NCI-H524 treated with DMSO at 0.1 percent for 48 hours (cell line): ENCODE measurements at places on chromosomes 4 and X.

DNA sequence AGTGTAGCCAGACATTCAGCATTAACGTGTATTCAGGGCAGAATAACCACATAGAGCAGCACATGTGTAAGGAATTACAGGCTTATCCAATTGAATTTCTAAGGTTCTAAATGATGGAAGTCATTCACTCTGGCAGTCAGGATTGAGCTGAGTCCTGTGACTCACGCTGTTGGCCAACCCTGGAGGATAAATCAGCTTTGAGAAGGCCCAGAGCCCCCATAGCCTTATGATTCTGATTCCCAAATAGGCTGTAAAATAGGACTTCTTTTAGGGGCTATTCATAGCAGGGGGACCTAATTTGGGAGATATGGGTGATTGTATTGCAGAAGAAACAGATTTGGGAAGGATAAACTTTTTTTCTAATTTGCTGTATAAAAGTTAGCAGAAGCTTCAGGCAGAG lies 8.1 kb upstream of the HPF1 start:
- no peak for DNase-seq

DNA sequence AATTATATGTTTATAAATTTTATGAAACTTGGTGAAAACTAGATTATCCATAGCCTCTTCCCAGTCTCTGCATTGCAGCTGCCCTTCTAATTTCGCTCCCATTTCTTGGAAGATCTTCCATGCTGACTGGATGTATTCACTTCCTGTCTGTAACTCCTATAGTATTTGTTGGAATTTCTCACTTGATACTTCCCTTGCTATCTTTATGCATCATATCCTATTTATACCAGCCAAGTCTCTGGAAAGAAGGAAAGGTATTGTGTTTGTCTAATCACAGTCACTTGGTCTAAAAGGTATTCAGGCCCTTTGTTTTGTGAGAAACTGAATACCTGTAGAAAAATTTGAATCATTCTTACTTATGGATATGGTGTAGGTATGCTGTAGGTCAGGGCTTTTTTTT lies 870.9 kb upstream of the FRG1 start:
- DNase-seq, result no peak

DNA sequence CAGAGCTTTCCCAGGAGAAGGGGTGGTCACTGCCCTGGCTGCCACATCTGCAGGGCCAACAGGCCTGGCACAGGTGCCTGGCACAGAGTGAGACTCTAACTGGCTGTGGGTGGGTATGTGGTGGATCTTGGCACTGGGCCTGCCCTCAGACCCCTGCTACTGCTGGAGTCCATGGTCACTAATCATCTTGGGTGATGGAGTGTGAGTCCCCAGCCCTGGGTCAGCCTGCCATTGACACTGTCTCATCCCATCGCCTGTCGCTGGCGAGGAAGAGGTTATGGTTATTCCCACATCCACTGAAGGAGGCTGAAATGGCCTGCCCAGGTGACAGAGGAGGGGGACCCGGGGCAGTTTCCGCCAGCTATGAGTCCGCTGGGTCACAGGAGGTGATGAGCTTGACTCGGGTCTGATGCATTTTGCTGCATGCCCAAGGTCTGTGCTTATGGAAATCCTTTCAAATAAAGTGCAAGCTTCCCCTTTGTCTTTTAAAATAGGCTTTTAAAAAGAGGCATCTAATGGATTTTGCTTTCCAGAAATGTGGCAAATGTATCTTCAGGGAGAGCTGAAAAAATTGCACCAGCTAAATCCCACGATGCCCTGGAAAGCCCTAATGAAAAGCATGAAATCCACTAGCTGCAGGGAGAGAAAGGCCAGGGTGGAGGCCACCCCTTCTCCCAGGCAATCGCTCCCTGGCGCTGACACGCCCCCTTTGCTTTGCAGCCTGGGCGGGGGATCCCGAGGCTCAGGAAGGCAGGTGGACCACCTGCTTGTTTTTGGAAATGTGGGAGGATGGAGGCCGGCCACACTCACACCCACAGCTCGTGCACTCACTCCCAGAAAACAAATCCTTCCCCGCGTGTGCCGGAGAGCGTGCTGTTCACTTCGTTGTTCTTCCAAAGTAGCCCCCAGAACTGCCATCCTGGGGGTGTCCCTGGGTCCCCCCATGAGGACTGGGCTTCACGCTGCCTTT lies 54.9 kb downstream of the ABLIM2 start:
- no peak for DNase-seq

DNA sequence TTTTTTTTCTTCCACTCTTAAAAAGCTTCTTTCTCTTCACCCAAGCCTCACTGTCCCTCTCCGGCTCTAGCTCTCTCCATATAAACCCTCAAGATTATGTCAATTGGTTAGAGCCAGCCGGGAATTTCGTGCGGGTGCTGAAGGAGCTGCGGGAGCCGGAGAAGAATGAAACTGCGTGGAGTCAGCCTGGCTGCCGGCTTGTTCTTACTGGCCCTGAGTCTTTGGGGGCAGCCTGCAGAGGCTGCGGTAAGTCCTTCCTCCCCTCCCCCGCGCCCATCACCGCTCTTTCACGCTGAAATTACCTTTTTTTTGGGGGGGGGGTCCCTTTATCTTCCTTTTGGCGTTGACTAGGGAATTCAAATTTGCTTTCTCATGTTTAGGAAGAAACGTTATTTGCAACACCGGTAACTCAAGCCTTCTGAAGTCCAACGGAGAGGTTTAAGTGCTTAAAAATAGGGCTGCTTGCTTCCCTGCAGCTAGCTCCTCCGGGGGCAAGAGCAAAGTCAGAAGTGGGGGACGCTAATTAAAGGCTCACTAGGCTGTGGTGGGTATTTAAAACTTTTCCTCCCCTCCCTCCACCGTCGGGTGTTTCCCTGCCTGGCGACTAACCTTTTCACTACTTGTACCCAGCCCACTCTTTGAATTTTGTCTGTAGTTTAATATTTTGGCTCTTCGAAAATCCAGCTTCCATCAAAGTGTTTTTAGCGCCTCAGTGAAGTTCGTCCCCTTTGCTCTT lies 491 bp downstream of the COL4A5 start:
- DNase-seq, result peak; percentile 43

DNA sequence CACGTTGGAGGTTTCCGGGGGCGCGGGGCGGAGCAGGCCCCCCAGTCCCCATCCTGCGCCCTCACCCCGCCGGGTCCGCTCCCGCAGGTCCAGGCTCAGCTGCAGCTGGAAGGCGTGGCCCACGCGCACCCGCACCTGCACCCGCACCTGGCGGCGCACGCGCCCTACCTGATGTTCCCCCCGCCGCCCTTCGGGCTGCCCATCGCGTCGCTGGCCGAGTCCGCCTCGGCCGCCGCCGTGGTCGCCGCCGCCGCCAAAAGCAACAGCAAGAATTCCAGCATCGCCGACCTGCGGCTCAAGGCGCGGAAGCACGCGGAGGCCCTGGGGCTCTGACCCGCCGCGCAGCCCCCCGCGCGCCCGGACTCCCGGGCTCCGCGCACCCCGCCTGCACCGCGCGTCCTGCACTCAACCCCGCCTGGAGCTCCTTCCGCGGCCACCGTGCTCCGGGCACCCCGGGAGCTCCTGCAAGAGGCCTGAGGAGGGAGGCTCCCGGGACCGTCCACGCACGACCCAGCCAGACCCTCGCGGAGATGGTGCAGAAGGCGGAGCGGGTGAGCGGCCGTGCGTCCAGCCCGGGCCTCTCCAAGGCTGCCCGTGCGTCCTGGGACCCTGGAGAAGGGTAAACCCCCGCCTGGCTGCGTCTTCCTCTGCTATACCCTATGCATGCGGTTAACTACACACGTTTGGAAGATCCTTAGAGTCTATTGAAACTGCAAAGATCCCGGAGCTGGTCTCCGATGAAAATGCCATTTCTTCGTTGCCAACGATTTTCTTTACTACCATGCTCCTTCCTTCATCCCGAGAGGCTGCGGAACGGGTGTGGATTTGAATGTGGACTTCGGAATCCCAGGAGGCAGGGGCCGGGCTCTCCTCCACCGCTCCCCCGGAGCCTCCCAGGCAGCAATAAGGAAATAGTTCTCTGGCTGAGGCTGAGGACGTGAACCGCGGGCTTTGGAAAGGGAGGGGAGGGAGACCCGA lies 14.0 kb downstream of the SHOX start:
- DNase-seq, result no peak

DNA sequence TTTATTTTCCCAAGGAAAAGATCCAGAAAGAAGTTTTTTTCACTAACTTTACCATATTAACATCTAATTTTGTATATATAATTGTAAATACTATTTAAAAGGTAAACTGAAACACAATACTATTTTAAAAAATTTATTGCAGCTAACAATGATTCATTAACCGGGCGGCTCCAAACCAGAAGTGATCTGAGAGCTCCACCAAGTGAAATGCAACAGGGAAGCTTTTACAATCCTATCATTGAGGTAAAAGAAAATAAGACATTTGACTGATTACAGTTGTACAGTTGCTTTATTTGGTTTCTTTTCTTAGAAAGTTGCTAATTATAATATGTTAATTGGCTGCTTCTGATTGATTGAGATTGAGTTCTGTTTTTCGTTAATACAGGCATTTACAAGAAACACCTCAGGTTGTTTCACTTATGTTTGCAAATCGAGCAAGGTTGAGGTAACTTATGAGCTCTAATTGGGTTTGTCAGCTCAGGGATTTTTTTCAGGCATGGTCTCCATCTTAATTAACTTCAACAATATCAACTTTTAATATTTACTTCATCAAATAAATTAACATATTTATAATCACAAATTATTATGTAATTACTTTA lies 220.2 kb upstream of the UGT8 start:
- no peak for DNase-seq

DNA sequence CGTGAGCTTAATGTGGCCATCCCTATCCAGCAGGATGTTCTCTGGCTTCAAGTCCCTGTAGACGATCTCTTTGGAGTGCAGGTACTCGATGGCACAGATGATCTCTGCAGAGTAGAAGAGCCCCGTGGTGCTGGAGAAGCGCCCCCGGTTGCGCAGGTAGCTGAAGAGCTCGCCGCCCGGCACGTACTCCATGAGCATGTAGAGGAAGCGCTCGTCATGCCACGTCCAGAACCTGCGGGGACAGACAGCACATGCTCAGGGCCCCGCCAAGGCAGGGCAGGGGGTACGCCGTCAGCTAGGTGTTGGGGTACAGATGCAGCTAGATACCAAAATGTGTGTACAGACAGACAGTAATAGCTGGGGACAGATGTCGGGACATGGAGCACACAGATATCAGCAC lies 58.3 kb downstream of the PRKX start:
- no peak for DNase-seq

DNA sequence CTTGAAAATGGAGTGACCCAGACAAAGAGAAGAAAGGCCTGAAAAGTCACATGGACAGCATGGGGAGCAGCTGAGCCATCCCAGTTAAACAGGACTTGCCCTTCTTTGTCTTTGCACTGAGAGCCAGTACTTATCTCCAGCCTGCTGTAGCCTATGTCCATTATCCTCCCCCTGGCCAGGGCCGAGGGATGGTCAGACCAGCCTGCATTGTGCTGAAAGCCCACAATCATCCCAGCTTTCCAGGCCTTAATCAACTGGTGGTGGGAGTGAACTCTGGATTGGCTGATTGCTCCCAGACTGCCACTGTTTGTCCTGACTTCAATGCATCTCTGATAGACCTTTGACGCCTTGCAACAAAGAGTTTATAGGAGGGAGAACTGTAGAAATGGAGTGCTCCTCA lies 453.1 kb downstream of the EPHA5 start:
- no peak for DNase-seq

GRCh38 chr4:82499738-82500434 lies 61.9 kb downstream of the TMEM150C start:
- DNase-seq, result no peak

GRCh38 chr4:177204126-177204525 lies 105.5 kb upstream of the NEIL3 start:
- DNase-seq, result no peak

DNA sequence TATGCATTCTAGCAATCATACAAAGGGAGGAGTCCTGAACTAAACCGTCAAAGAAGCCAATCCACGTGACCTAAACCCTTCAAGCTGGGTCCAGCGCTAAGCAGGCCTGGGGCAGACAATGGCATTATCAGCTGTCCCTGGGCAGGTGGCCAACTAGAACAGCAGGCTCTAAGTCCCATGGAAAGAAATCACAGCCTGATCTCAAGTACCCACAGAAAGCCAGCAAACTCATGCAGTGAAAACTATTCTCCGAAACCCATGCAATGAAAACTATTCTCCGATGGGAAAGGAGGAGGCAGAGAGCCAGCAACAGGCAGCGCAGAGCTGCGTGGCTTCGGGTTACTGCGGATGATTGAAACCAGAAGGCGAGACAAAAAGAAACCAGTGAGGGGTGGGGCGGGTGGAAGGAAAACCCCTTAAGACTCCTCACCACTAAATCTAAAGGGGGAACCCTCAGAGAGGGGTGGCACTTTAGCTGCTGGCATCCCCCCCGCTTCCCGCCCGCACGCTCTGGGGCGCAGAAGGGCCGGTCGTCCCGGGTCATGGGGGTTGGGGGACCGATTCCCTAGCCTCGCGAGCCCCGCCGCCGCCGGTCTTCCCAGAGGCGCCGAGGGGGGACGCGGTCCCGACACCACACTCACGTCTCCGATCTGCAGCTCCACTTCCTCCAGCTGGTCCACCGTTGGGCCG lies 567 bp downstream of the C4orf46 start:
- peak; percentile 66 for DNase-seq

DNA sequence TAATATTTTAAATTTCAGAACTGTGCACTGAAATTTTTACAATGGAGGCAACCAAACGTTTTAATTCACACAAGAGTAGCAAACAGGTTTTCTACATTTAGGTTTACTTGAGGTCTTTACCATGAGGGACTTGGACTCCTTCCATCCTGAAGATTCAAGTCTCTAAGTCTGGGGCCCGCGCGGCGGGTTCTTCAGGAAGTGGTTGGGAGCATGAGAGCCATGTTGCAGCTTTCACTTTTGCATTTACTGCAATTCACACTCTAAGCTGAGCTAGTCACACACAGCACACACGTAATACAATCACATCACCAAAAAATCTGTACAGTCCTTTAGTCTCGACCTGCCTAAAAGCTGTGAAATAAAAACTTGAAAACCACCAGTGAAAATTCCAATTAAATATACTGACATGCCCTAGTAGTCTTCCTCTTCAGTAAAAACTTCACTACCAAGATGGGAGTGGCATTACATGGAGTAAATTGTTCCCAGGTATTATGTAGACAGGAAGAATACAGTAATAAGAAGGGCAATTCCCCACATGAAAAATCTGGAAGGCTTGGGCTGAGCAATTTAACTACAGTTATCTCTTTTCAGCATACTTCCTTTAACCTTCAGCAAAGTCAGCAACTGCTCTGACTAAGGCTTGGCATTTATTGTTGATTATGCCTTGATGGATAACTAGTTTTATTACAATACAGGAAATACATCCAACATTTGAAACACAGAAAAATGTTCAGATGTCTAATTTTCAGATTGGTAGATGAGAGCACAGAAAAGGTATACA lies 571.1 kb upstream of the DIPK2B start:
- no peak for DNase-seq

- DNase-seq, result no peak
Observed at GRCh38 chrX:153370293-153371055, 30.7 kb downstream of the PNMA6E start.

DNA sequence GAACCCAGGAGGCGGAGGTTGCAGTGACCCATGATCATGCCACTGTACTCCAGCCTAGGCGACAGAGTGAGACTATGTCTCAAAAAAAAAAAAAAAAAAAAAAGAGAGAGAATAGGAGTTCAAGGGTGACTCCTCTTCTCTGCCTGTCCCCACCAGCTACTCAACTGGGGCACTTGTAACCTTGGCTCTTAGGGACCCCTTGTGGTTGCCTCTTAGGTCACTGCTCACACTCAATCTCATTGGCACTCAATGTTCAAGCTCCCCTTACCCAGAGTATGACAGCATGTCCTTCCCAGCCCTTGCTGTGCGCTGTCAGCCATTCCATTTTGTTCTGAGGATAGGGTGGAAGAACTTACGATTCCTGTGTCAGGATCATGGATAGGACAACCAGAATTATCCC lies 82.4 kb upstream of the BEND4 start:
- no peak for DNase-seq
